ENCODE measurements at places on chromosomes 2 and 18. TPM values are rescaled to one million over a fixed set of nuclear protein-coding genes. Genes with fewer than 3 reads are reported as not detected.

Gene RNF181
- total RNA-seq = 159 TPM

Gene SLC5A7
- total RNA-seq = not detected

Gene EGR4
- total RNA-seq = 0.23 TPM

Gene IL1R2
- total RNA-seq = 1.3 TPM

DNA sequence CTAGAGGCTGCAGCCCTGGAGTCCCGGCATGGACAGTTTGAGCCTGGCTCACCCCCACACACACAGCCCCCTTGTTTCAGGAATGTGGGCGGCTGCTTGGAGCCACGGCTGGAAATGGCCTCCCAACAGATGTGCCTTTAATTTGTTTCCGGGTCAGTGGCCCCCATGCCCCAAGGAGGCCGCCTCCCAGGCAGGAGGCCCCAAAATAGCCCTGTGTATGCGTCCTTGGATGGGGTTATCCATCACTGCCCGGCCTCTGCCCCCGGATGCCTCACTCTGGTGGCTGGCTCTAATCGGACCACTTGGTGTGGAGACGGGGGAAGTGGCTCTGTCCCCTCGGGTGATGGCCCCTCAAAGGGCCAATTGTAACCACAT lies 151.9 kb upstream of the MYCN start:
- DNase-seq = no peak

Gene PEX13
- total RNA-seq = 60.0 TPM

GRCh38 chr18:8657050-8657820 lies 48.0 kb downstream of the RAB12 start:
- DNase-seq = no peak

DNA sequence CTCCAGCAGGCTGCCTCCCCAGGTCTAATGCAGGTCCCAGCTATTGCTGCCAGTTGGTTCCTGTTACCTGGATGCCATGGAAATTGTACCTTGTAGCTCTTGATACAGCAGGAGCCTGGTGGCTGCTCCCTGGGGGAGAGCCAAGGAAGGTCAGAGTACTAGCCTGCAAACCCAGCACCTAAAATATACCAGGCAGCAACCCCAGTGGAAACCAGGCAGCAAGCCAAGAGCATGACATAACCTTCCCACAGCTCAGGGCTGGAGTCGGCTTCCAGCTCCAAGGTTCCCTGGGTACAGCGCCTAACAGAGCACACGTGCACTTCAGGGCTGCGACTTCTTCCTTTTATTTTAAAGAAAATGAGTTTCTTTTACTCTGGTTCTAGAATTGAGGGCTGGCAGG lies 30.3 kb downstream of the TNP1 start:
- DNase-seq = peak; percentile 68

Gene FMNL2
- total RNA-seq = 53.6 TPM

GRCh38 chr2:25623361-25623760 lies 50.0 kb downstream of the DTNB start:
- DNase-seq = no peak

Gene UGT1A10
- not detected for total RNA-seq

Gene DSC2
- total RNA-seq = 59.6 TPM
